ENCODE measurements at places on chromosomes 13 and 19.

DNA sequence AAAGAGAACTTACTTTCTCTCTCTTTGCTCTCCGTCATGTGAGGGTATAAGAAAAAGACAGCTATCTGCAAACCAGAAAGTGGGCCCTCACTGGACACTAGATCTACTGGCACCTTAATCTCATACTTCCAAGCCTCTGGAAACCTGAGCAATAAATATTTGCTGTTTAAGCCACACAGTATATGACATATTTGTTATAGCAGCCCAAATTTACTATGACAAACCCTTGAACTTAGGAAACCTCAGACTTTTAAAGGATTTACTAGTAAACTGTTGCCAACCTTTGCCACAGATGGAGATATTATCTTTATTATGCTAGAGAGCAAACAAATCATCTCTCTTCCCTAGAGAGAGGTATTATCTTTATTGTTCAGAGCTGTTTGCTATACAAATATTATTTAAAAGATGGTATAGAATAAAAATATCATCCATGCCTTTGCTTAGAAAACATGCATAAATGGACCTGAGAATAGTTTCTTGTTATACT is 1446.1 kb downstream of the SLITRK1 start:
- DNase-seq = no peak

- DNase-seq = no peak
Measured at GRCh38 chr13:27691207-27691606, 69.5 kb downstream of the POLR1D start.

GRCh38 chr13:80115616-80116015 is 225.3 kb downstream of the SPRY2 start:
- DNase-seq = no peak

- no peak for DNase-seq
Measured at GRCh38 chr19:4578552-4579248, 19.2 kb upstream of the SEMA6B start.

GRCh38 chr19:55197528-55197927 is 11.8 kb downstream of the PTPRH start:
- no peak for DNase-seq

DNA sequence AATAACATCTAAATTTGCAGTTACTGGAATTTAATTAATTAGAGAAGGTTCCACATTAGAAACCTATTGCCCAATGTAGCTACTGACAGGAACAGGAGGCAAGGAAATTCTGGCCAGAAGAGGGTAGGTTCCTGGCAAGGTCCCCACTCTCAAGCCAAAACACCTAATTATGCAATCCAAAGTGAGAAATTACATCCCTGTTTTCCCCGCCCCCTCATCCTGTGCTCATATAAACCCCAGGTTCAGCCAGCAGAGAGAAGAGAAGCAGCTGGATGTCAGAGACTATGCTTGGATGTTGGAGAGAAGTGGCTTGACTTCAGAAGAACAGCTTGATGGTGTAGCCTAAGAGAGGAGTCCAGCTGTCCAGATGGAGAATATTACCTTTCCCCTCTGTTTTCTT is 951.3 kb upstream of the PRR20A start:
- DNase-seq = no peak

DNA sequence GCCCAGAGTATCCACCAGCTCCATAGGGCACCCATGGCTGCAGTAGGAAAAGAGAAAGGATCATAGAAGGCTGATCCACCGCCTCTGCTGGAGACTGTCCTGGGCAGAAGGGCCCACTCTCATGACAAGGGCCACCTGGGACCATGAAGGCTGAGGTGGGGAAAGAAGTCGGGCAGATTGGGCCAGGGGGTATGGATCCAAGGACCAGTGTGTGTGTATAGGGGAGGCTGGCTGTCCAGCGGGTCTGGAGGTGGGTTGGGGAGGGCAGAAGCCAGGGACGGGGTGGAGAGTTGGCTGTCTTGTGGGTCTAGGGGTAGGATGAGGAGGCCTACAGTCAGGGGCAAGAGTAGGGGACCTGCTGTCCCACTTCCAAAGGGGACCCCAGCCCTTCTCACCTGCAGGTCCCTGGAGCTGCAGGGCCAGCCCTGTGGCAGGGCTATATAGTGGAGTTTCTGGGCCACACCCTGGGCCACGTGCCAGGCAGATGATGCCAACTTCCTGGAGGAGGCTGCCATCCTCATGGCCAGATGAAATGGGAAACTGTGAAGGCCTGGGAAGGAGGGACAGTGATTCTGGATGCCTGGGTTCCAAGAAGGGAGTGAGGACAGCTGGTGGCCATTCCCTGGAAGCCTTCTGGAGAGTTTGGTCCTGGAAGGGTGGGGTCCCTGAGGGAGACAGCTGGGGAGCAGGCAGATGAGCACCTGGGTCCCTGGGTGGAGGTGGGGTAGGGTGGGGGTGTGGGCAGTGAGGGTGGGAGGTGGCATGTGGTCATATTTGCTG is at the start of gene FCGBP:
Gene FCGBP, minus strand, starts transcription at position 51 of the 780 bp plus-strand sequence.
- no peak for DNase-seq

- no peak for DNase-seq
Measured at GRCh38 chr13:69857183-69857821, 250.3 kb upstream of the ATXN8OS start.

DNA sequence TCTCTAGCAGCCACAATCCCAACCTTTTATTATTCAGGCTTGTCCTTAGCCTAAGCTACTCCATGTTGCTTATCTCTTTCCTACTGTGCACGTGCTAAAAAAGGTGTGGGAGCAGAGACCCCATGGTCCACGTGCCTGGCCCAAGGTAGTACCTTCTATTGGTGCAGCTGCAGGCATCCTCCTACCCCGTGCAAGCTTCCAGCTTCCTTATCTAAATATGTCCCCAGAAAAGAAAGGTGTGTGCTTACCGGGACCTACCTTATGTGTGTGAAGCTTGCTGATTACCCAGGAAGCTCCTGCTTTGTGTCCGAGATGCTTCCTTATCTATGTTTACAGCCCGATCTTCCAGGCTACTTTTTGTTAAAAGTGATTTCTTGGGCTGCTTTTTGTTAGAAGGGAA is 2382.4 kb downstream of the PCDH9 start:
- DNase-seq = no peak

GRCh38 chr19:17577457-17578097 is 22.1 kb downstream of the COLGALT1 start:
- DNase-seq = no peak

DNA sequence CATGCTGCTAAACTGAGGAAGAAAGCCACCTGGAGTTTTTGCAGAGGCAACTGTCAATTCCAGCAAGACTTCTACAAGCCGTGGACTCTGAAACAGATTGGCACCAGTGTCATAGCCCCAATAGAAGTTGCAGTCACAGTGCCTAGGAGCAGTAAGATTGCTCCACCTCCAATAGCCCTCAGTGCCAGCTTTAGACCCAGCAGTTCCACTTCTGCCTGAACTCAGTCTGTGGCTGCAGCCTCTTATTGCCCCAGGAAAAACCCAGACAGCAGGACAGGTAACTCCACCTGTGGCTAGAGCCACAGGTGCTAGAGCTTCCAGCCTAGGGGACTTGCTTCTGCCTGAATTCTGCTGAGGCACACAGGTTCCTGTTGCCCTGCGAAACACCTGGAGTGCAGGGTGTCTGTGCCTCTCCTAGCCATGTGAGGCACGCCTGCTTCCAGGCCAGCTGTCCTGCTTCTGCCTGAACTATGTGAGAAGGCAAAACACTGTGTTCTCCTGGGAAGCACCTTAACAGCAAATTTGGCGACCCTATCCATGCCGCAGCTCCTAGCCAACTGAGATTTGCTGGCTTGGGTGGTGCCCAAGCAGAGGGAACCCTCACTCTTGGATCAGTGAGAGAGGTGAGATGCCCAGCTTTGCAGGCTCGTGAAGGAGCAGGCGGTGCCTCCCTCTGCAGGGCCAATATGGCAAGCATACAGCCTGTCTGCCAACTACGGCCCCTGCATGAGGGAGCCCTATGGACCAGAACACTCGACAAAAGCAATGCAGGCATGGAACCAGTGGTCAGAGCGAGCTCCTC is 607.6 kb downstream of the PCDH17 start:
- DNase-seq = no peak

GRCh38 chr13:28349371-28349770 is 145.6 kb downstream of the FLT1 start:
- DNase-seq = no peak

DNA sequence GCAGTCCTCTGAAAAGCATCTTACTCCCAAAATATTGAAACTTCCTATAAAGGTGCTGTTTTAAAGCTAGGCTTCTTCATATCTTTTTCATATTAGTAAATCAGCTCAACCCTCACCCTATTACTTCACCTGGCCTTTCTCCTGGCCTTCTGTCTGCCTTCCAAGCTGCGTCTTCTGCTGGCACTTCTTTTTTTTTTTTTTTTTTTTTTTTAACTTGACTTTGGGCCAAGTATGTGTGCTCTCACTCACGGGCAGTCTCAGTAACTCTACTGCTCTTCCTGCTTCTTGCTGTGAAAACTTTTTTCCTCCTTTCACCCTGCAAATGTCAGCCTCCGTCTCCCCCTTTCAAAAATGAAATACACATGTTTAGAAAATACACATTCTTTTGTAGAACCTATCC is 41.2 kb upstream of the KCTD4 start:
- DNase-seq = no peak

- DNase-seq = no peak
Measured at GRCh38 chr13:114260814-114261213, 20.6 kb upstream of the UPF3A start.

DNA sequence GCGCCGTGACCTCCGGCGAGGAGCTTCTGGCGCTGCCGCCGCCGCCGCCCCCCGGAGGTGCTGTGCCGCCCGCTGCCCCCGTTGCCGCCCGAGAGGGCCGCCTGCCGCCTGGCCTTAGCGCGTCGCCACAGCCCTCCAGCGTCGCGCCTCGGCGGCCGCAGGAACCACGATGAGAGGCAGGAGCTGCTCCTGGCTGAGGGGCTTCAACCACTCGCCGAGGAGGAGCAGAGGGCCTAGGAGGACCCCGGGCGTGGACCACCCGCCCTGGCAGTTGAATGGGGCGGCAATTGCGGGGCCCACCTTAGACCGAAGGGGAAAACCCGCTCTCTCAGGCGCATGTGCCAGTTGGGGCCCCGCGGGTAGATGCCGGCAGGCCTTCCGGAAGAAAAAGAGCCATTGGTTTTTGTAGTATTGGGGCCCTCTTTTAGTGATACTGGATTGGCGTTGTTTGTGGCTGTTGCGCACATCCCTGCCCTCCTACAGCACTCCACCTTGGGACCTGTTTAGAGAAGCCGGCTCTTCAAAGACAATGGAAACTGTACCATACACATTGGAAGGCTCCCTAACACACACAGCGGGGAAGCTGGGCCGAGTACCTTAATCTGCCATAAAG is 4.8 kb downstream of the PDX1 start:
- DNase-seq = no peak

DNA sequence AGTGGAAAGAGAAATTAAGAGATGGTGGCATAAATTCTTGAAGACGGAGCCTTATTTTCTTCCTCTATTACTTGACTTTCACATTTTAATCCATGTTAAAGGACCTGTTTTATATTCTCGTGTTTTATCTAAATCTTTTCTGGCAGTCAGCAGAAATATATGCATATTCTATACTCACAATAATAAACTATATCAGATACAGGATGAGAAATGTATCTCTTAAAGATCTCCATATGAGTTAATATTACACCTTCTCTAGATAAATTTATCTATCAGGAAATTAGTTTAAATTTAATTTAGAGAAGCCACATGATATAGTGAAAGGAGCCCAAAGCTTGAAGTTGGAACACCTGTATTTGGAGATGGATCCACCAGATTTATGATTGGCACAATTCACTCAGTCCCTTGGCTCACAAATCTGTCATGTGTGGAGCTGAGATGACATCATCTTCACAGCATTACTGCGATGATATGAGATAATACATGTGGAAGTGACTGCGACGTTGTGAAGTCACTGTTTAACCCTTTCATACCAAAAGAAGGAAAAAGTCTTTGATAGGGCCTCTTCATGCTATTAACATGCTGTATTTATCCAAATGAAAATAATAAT is 216.4 kb downstream of the FGF14 start:
- no peak for DNase-seq

- no peak for DNase-seq
Measured at GRCh38 chr13:43425234-43425633, 361.5 kb downstream of the ENOX1 start.

DNA sequence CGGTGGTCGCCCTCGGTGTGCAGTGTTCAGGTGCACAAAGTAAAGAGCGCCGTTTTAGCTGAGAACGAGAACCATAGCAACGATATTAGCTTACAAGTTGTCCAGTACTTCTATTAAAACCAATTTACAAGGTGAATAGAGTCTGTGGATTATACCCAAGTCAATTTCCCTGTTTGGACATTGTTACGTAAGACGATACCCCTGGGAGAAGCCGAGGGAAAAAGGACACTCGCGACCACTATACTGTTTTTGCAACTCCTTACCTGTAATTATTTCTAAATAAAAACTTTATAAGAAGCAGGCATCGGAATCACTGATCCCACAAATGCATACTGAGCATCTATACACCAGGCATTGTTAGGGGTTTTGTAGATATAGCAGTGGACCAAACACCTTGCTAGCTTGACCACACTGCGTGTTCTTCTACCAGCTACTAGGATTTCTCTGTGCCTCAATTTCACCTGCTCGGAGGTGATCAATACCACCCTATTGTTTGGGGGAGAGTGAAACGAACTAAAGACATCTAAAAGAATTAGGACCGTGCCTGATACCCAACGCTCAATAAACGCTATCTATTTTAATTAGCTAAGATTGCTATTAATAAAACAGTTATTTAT is 488 bp upstream of the EEF2 start:
- no peak for DNase-seq

GRCh38 chr19:18771328-18772242 is 19.5 kb downstream of the COMP start:
- no peak for DNase-seq
